ENCODE measurements at places on chromosomes 5 and 9. TPM values are rescaled to one million over a fixed set of nuclear protein-coding genes. Genes with fewer than 3 reads are reported as not detected.

DNA sequence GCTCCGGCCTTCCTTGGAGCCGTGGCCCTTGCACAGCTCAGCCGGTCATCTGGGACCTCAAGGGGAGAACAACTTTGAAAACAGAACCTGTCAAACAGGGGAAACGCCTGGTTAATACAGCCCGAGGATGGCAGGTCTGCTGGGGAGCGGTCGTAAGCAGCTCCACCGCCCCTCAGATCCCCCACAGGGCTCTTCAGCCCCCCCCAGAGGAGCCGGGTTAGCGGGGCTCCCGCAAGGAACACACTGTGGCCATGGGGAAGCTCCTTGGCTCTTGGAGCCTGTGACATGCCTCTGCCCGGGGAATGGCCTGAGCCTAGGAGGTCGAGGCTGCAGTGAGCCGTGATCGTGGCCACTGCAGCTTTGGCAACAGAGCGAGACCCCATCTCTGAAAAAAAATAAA, 6.8 kb downstream of the TMEM250 start:
- no peak for DNase-seq

GRCh38 chr5:135228222-135228621, 170.8 kb downstream of the MACROH2A1 start:
- DNase-seq, result no peak

DNA sequence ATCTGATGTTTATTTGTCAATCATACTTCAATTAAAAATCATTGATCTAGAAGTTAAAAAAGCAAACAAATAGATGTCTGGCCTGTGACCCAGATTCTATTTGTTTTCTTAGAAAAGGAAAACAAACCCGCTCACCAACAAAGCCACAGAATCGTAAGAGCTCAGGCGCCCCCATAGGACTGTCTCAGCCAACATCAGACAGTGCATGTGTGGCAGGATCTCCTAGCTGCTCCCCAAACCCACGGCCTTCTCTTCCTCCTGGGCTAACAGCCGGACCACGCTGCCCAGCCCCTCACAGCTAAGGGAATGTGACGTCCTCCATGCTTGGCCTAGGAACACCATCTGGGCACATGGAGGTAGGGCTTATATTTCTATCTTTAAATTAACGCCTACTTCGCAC, 19.4 kb downstream of the OR2Y1 start:
- DNase-seq, result no peak

The IFNA4 gene
- total RNA-seq, result not detected

Data from mucosa of gallbladder (tissue), 1 donor.